H1 (cell line): ENCODE measurements at places on chromosomes 6 and 20.

GRCh38 chr6:26520850-26521599 is 17.1 kb upstream of the HMGN4 start:
- no peak for DNase-seq

DNA sequence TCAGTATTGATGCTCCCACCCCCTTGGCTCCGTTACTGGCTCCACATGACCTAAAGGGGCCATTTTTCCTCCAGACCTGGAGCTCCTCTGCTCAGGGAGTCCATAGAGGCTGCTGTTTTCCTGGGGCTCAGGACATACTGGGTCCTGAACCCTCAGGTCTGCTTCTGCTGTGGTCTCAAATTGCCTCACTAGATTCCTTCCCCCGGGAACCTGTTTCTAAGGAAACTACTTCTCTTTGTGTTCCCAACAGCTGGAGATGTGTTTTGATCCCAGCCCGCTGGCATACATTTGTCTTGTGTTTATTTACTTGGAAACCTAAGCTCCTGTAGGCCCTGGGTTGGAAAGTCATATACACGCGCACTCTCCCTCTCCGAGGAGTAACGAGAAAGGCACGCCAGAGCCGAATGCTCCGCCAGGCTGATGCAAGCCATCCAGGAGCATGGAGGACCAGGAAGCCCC is 222.8 kb downstream of the UST start:
- no peak for DNase-seq

- DNase-seq, result no peak
Measured at GRCh38 chr20:22962567-22963439, 72.3 kb upstream of the SSTR4 start.

GRCh38 chr6:11791354-11792107 is 12.9 kb upstream of the ADTRP start:
- no peak for DNase-seq

DNA sequence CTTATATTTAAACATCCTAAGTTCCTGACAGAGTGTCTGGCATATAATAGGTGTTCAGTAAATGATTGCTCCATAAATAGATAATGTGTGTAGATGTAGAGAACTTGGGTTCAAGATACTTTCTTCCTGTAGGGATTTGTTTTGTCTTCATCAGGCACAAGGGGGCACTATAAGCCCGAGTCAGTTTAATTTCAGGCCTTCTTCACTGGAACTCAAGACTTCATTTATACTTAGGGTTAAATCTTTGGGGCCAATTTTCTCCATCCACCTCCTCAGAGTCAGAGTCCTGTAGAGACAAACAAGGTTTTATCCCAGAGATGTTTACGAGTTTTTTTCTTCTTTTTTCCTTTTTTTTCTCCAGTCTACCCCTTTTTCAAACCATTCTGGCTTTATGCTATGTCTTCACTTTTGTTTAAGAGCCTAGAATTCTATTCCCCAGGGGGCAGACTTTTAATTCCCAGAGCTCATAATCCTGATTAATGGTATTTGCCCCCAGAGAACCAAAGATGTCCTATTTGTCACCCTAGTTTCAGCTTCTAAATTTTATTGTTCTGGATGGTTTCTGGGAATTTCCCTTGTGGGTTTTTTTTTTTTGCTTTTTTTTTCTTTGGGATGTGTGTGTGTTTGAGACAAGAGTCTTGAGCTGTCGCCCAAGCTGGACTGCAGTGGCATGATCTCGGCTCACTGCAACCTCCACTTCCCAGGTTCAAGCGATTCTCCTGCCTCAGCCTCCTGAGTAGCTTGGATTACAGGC is 88.4 kb downstream of the HFE start:
- peak; percentile 54 for DNase-seq
